ENCODE measurements at places on chromosomes 3 and 15. TPM values are rescaled to one million over a fixed set of nuclear protein-coding genes. Genes with fewer than 3 reads are reported as not detected.

DNA sequence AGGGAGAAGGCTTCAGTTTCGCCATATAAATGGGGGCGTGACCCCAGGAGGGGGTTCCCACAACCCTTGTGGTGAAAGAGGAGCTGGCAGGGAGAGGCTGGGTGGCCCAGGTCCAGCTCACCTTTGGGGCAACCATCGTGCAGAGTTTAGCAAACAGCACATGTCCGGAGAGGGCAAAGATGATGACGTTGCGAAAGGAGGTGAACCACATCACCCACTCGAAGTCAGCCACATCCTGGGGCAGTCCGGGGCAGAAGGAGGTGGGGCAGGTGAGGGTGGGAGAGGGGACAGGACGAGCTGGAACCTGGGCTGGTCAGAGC, 3.7 kb downstream of the HHATL start:
- H3K27me3 ChIP-seq = no peaks in the 10 kb centered on the region
- H3K4me3 ChIP-seq = no peak overlapping the region
- no peaks in the 10 kb centered on the region for H3K36me3 ChIP-seq
- peaks cover 10% of the 10 kb centered on the region for H3K4me1 ChIP-seq

DNA sequence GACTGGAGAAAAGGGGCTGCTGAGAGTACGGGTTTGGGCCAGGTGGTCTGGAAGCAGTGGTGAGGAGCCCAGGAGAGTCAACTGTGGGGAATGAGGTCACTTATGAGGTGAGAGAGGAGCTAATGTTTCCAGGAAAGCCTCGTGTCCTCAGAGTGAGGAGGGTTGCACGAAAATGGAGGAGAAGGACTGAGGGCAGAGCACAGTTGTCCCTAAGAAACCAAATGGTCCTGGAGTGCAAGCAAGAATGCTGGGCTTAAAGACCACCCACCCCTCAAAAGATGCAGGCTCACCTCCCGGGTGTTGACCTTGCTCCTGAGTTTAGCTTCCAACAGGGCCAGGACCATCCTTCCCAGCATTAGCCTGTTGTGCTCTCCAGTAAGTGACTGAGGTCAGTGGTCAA, 133.2 kb downstream of the PDE8A start:
- H3K27me3 ChIP-seq = no peaks in the 10 kb centered on the region
- DNase-seq = no peak
- H3K4me3 ChIP-seq = no peak overlapping the region

GRCh38 chr15:66682865-66683264, 19.2 kb upstream of the SMAD6 start:
- no peak for DNase-seq
- no peak overlapping the region for H3K4me3 ChIP-seq

Gene BRPF1
- total RNA-seq = 55.1 TPM

Gene ACKR4
- total RNA-seq = 0.16 TPM

Gene SCN11A
- 3.0 TPM for total RNA-seq

Gene P4HTM
- total RNA-seq = 122 TPM

Gene MEIS2
- total RNA-seq = 19.4 TPM

Data from testis (tissue), 5 donors.